ENCODE measurements at places on chromosomes 5 and 9.

DNA sequence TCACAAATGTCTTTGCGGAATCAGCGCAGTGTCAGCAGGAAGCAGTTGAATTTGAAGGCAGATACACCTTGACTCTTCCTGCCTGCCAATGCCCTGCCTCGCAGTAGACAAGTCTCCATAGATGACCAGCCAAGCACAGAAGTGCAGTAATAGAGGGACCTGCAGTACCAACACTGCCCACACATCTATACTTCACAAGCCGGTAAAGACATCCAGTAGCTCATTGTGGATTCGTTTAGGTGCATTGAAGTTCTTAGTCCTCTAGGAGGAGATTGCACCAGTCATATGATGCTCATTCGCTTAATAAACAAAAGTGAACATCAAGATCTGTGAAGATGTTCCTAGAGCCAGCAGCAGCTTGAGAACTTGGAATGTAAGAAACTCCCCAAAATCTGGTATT is 7.1 kb upstream of the IFNA2 start:
- DNase-seq: no peak

- DNase-seq: no peak
These were observed 32.4 kb upstream of the NFIB start for GRCh38 chr9:14346231-14346791.

DNA sequence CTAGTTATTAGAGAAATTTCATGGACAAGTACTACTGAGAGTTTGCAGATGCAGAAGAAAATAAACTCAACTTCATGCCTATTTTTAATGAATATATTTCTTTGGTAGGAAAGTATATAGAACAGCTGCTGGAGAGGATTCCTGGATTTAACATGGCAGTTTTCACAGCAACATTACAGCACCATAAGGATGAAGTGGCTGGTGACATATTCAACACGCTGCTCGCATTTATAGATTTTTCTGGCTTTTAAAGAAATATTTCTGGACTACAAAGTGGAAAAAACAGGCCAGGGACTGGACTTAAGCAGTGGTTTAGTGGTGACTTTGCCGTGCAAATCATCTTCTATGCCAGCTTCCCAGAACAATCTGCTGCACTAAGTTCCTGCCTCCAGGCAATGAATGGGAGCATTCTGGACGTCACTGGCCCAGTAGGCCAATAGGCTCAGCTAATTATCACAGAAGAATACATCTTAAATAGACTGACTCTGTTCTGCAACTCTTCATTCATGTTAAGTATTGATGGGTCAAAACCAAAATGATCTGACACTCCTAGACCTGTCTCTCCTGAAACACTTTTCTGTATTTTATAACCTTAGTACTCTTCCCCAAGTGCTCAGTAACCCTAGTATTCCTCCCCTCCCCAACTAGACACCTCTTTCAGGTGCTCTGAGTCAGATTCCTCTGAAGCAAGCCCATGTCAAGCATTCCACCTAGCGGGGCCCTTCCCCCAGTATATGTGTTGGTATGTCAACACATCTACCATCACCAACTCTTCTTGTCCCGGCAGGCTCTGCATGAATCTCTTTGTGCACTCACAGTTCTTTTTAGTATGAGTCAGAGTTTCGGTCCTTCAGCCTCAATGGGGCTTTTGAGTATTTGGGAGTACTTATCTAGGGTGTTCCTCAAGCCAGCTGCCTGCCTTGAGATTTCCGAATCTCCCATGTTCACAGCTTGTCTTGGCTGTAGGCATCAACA is 625.5 kb downstream of the CHSY3 start:
- DNase-seq: no peak

DNA sequence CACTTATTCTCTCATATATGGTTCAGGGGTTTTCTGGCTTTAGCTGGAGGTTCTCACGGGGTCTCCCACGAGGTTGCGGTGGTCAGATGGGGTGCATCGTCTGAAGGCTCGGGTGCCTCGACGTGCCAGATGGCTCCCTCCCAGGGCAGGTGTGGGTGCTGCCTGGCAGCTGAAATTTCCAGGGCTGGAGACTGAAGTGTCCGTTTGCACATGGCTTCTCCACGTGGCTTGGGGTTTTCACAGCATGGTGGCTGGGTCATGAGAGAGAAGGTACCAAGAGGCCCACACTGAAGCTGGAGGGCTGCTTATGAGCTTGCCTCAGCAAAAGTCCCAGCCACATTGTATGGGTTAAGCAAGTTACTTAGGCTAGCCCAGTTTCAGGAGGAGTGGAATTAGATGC is 218.6 kb downstream of the AGTPBP1 start:
- DNase-seq: no peak

DNA sequence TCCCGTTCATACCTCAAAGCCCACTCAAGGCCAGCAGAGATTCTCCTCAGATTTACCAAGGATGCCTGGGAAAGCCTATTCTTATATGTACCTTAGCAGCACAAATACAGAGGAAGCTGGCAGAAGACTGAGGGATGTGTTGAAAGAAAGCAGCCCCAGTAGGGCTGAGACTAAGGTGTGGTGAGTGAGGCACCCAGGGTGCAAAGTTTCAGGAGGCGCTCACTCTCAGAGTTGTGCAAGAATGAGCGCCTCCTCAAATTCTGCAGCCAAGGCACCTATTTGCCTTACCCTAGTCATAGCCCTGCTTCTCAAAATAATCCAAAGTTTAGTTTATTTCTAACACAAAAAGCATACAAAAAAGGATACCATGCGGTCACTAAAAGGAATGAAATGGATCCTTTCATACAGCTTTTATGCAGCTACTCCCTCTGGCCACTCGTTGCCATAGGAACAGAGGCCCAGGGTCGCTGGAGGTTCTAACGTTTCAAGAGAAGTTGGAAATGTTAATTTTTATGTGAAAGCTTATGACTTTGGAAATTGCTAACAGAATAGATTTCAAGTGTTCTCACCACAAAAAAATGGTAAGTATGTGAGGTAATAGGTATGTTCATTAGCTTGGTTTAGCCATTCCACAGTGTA is 79.7 kb upstream of the SMIM23 start:
- DNase-seq: no peak

DNA sequence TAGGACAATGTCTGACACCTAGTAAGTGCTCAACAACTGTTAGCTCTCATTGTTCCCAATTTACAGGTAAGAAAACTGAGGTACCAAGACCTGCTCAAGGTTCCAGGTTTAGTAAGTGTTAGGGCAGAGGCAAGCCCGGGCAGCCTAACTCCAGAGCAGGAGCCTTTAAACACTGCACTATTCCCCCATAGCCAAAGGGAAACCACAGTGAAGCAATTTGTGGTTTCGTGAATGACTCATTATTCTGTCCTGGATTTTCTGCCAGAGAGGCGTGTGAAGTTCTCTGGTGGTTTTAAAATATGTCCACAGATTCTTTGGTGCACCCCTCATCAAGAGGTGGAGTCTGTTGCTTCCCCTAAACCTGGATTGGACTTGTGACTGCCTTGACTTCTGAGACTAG is 1.0 kb upstream of the MCC start:
- peak; percentile 97 for DNase-seq

- DNase-seq: no peak
These were observed 223.6 kb upstream of the ISL1 start for GRCh38 chr5:51159606-51160005.
